Muscle of arm (tissue), 14 donors: ENCODE measurements at places on chromosomes 2 and 18.

DNA sequence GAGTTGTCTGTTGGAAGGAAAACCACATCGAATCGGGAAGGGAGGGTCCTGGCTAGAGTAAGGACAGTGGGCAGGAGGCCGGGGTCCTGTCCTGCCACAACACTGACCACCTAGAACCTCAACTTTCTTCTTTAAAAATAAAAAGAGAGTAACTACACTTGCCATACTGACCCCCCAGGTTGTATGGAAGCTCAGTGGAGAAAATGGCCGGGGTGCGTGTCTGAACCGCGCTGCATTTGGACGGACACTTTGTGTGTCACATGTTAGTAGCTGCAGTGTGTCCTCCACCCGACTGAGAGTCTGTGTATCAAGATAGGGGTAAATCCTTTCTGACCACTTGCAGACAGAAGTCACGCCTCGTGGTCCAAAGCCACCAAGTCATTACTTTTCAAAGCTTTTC is 87.0 kb downstream of the GBX2 start:
- no peak for DNase-seq

DNA sequence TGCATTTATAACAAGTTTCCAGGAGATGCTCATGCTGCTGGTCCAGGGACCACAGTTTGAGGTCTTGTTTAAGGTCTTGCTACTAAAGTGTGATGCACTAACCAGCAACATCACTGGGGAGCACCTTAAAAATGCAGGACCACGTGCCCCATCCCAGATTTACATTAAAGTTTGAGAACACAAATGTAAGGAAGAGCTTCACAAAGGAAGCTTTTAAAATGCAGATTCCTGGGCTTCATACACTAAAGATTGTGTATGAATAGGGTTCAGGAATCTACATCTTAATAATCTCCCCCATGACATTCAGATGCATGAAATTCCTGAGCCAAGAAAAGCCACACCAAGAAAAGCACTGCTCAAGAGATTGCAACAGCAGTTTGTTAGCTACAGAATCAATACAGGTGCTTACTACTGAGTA is 235.3 kb upstream of the TANK start:
- no peak for DNase-seq

GRCh38 chr2:195659982-195660890 is 3.2 kb downstream of the SLC39A10 start:
- peak; percentile 78 for DNase-seq

DNA sequence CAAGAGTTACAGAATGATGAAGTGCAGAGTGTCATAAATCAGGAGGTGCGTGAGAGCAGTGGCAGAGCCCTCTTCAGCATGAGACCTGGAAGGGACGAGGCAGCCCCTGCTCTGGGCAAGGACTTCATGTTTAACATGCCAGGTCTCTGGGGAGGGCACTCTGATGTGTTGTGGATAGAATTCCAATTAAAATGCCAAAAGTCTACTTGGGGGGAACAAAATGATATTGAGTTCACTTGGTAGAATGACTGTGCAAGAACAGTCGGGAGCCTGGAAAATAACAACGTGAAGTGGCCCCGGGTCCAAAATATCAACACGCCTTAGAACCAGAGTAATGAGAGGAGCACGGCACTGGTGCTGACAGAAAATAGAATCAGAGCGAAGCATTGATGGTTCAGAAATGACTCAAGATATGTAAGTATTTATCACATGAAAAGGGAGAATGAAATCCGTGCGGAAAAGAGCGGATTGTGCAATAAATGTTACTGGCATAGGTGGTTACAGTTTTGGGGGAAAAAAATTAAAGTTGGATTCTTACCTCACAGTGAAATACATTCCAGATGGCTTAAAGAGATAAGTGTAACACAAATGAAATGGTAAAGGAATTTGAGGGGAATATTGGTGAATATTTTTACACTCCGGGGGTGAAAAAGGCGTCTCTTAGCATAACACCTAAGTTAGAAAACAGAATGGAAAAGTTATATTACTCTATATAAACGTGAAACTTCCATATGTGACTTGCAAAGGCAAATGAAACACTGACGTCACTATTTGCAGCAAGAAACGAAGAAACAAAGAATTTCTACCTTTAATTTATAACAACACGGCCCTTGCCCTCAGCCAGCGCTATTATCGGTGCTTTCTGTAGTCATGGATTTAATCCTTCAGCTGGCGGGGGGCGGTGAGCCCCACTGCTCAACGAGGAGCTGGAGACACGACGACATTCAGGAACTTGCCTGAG is 159.4 kb upstream of the TWIST2 start:
- no peak for DNase-seq

GRCh38 chr2:215920244-215921100 is 92.9 kb downstream of the MREG start:
- DNase-seq: peak; percentile 82

- no peak for DNase-seq
These were observed 84.9 kb downstream of the SLC8A1 start for GRCh38 chr2:40367032-40367431.

- DNase-seq: no peak
These were observed 11.0 kb upstream of the RAB31 start for GRCh38 chr18:9697121-9697520.

GRCh38 chr2:55311444-55311870 is 42.4 kb upstream of the MTIF2 start:
- DNase-seq: no peak

DNA sequence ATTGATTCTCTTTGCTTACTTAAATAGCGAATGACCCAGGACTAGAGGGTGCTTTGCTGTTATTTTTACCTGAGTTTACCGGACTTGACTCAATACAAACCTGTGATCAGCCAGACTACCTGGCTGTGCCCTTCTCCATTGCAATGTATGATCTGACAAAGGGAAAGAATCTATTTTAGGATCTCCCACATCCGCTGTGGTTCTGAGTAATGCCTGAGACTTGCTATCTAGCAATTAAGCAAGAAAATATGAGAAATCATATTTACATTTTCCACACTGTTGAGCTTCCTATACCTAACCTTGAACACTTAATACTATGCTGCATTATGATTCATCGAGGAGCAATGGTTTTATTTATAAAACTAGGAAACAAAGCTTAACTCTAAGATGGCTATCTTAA is 215.2 kb downstream of the RAD51AP2 start:
- no peak for DNase-seq

GRCh38 chr18:56066524-56067213 is 478.7 kb upstream of the TCF4 start:
- DNase-seq: peak; percentile 46
